SK-N-DZ (cell line): ENCODE measurements at places on chromosomes 3 and 15.

DNA sequence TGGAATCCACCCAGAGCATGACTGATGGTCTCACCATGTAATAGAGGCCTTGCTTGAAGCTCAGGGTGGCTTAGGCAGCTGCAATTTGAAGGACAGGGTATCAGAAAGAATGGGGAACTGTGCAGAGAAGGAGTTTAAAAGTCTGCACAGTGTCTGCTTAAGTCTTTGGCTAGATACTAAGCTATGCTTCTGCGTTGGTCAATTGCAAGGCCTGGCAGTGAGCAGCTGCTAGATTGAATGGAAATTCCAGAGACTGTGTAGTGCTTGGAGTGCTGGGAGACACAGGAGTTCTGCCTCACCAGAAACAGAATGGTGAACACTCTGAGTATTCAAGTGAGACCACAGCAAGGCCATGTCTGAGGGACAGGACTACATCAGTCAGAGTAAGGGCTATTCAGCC lies 17.3 kb upstream of the ATP10A start:
- no peak for DNase-seq

- DNase-seq: peak; percentile 77
Measured at GRCh38 chr15:40274350-40275274, 8.3 kb downstream of the ANKRD63 start.

DNA sequence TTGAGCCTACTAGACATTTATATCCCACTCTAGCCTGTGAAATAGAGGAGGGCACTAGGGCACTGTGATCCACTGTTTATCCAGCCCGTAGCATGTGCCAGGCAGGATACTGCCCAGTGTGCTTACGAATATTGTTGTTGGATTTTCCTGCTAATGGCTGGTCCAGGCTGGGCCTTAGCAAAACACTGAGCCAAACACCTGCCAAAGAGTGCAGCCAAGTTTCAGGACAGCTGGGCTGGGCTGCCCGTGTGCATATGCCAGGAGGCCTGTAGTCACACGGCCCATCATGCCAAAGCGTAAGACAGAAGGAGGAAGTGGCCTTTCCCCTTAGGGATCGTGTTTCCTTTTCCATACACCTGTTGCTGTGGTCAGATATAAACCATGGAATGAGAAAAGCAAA lies 54.5 kb upstream of the ABHD10 start:
- no peak for DNase-seq

- no peak for DNase-seq
Measured at GRCh38 chr3:10396083-10396482, 75.2 kb upstream of the SEC13 start.

- DNase-seq: no peak
Measured at GRCh38 chr3:190526787-190527762, 13.2 kb downstream of the IL1RAP start.

DNA sequence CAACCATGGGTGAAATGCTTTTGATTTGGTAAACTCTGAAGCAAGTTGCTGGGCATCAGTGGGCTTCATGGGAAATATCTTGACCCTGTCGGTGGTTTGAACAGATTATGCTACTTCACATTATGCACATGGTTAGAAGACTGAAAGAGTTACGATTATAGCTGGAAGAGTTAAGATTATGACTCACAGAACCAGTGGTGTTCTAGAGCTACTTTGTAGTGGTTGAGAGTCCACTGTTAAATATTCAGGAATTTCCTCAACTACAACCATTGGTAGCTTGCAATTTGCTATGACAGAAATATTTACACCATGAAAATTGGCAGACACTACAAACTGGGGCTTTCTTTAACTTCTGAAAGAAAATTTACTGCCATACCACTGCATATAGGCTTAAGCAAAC lies 99.3 kb downstream of the GADL1 start:
- no peak for DNase-seq

GRCh38 chr3:27729748-27730611 lies 7.9 kb upstream of the EOMES start:
- DNase-seq: no peak

DNA sequence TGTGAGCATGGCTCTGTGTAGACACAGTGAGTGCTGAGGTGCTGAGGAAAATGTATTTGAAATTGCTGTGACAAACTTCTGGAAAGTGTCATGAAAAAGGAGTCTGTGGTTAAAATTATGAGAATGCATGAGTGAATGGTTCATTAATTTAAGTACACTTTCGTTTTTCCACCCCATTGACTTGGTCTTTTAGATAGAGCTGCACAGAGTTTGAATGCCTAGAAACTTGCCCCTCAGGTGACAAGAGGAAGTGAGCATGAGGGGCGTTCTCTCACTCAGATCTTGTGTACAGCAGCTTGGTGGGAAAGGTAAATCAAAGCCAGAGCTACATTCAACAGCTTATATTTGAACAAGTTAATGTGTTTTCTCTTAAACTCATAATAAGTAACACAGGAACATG lies 296.8 kb downstream of the WDR72 start:
- DNase-seq: no peak

GRCh38 chr3:97742036-97742435 lies 22.5 kb upstream of the ARL6 start:
- no peak for DNase-seq

- DNase-seq: no peak
Measured at GRCh38 chr15:34986326-34986725, 1.8 kb downstream of the ZNF770 start.

DNA sequence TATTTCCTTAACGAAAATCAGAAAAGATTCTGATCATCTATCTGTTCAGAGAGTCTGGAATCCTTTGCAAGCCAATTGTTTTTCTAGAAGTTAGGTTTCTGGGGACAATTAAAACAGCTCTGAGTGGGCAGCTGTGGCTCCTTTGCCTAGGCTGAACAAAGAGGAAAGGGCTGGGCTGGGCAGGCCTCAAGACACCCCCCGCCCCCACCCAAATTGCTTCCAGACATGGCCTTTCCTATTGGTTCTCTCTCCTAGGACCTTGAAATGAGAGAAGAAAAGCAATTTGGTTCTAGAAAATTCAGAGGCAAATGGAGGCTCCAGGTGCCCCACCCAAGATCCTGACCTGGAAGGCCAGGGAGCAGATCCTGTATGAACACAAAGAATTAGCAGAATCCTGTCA lies 2.3 kb upstream of the ADPGK start:
- DNase-seq: no peak

DNA sequence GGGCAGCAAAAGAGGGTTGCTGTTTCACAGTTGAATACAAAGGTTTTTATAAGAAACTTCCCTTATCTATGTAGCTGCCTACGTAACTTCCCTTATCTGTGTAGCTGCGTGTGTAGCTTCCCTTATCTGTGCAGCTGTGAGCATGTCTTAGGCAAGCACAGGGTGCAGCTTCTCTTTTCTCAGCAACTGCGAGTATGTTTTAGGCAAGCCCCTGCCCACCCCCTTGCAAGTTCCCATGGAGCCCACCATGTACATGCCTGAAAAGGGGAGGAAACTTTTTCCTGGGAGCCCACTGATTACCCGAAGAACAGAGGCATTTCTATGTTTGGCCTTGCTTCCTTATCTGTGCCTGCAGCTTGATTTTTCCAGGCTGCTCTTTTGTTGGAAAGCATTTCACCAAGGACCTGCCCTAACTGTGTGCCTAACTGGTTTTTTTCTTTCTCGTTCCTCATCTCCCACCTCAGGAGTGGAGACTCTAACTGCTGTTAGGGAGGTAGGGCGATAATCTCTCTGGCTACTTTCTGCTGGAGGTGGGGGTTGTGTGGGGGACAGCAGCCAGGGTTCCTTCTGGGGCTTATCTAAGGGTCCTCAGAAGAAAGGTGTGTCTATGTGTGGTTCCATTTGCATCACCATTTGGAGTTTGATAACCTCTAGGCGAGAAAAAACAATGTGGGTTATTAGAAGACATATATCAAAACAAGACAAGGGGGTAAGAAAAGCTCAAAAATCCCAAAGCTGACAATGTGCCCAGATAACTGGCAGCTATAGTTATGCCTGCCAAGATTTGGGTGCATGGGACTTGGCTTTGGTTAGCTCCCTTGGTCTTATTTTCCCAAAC lies 26.0 kb downstream of the SORD start:
- no peak for DNase-seq

- DNase-seq: no peak
Measured at GRCh38 chr3:16318176-16318575, 53.2 kb downstream of the OXNAD1 start.

- no peak for DNase-seq
Measured at GRCh38 chr3:45864760-45865519, 21.4 kb upstream of the CCR9 start.

DNA sequence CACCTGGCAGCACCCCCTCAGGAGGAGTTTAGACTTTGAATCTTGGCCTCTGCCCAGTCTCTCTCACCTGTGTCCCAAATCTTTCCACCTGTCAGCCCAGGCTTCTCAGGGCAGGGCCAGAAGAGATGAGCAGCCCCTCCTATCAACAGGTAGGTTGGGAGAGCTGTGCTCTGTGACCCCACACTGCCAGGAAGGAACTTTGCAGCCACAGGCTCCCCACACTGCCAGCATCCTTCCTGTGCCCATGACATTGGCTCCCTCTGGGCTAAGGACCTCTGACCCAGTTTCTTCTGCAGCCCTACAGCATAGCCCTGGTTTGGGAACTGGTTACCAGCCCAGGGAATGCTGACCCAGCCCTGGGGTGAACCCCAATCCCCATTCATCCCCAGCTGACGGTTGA lies 115.7 kb upstream of the IQSEC1 start:
- no peak for DNase-seq

- DNase-seq: no peak
Measured at GRCh38 chr3:180528843-180529242, 73.1 kb upstream of the TTC14 start.

DNA sequence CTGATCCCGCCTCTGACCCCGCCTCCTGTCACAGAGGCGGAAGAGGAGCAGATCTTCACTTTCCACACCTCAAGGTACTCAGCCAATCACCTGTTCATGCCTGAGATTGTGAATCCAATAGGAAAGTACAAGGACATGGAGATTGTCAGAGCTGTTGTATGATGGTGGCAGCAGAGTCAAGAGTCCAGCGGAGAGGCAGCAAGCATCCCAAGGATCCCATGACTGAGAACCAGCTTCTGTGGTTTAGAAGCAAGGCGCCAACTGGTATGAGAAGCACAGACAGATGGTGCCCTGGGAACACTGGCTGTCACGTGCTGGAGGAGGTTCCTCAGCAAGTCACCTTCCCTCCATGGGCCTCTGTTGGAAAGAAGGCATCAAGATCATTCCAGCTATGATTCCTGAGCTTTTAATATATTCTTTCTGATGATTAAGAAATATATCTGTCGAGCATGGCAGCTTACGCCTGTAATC lies 93.9 kb downstream of the CPN2 start:
- DNase-seq: no peak

GRCh38 chr15:32909431-32909830 lies 191.6 kb downstream of the GREM1 start:
- no peak for DNase-seq

DNA sequence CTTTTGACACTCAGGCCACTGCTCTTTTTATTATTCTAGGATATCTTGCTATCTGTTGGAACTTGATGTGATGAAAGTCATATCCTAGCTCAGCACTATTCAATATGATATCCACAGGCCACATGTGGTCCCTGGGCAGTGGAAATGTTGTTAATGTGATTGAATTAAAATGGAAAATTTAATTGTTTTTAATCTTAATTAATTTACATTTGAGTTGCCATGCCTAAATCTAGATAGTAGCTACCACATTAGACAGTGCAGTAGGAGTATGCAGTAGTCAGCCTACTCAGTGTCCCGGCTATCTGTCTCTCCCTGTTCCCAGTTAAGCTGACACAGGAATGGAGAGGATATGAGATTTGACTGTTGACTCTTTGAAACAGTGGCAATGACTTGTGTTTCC lies 460.2 kb downstream of the GBE1 start:
- DNase-seq: peak; percentile 49

DNA sequence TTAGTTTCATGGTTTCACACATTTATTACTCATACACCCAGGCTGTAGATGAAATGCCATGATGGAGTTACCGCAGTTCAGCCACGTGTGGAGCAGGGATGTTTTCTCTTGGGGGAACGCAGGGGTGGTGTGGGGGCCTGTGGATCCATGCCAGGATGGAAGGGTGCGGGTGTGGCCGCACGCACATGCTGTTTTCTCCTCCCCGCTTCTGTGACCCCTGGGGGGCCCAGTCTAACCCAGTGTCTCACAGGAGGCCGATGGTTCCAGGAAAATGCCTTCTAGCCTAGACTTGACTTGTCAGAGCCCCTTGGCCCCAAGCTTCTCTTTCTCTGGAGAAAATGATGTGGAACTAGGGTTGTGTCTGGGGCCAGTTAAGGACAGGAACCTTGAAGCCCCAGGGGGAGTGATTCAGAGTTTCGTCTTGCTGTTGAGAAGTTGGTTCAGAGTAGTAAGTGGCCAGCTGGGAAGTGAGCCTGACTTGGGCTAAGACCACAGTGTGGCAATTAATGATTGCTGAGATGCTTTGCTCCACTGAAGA lies 240.4 kb upstream of the BHLHE40 start:
- no peak for DNase-seq

DNA sequence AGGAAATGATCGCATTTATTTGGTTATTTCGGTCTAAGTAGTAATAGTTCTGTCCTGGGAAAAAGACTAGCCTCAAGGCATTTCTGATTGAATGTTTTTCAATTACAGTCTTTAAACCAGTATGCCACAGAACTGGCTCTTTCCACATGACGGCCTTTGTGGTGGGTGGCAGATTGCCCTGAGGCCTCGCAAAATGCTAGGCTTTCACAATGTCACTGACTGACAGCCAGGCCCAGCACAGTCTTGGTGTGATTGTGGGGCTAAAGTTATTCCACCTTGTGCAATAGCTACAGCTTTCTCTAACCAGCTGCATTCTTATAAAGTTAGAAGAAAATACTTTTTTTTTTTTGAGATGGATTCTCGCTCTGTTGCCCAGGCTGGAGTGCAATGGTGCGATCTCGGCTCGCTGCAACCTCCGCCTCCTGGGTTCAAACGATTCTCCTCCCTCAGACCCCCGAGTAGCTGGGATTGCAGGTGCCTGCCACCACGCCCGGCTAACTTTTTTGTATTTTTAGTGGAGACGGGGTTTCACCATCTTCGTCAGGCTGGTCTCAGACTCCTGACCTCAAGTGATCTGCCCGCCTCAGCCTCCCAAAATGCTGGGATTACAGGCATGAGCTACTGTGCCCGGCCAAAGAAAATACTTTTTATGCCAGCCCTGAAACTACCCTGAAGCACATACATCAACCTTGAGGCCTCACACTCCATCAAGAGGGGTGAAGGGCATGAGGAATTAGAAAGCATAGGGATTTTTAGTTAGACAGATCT lies 2.5 kb upstream of the ADIPOQ start:
- no peak for DNase-seq

GRCh38 chr15:70875001-70875782 lies 17.0 kb downstream of the THAP10 start:
- no peak for DNase-seq
